HT1080 (cell line): ENCODE measurements at places on chromosomes 6 and 20. TPM values are rescaled to one million over a fixed set of nuclear protein-coding genes. Genes with fewer than 3 reads are reported as not detected.
A peak's percentile ranks its signal among the peaks of the same experiment; 100 is the strongest.

Gene MMP24
- 0.23 and 0.30 TPM in 2 replicates for total RNA-seq

- DNase-seq: no peak
Measured at GRCh38 chr6:158030380-158031300, 49.0 kb downstream of the SYNJ2 start.

Gene XKR7
- total RNA-seq: not detected in 2 replicates

DNA sequence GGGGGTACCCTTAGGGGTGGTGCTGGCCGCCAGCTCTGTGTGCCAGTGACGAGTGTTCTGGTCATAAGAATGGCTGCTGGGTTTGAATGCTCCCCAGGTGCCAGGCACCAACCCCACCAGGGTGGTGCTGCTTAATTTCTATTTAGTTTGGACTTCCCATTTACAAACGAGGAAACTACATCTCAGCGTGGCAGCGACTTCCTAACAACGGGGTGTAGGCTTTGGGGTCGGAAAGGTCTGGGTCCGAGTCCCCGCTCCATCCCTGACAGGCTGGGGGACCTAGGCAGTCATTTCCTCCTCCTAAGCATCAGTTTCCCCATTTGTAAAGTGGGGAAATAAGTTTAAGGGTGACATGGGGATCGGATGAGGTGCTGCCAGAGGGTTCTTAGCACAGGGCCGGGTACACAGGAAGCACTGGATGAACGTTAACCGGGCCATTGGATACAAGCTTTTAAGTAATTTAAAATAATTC, 30.3 kb downstream of the CEBPB start:
- no peak for DNase-seq

GRCh38 chr6:150299873-150300485, 68.8 kb upstream of the IYD start:
- DNase-seq: no peak

Gene ZSCAN23
- total RNA-seq: 0.43 and 0.84 TPM in 2 replicates

Gene GNMT
- not detected in 2 replicates for total RNA-seq

GRCh38 chr6:47165918-47166317, 123.8 kb upstream of the ADGRF1 start:
- no peak for DNase-seq

GRCh38 chr6:89297695-89298351, 17.3 kb downstream of the GABRR2 start:
- DNase-seq: peak; percentile 97

GRCh38 chr20:32518593-32519380, 66.3 kb downstream of the NOL4L start:
- DNase-seq: no peak

- peak; percentile 15 for DNase-seq
Measured at GRCh38 chr6:81890846-81891245, 138.4 kb upstream of the TENT5A start.
